ENCODE measurements at places on chromosomes 1 and 21. TPM values are rescaled to one million over a fixed set of nuclear protein-coding genes. Genes with fewer than 3 reads are reported as not detected.
A peak's percentile ranks its signal among the peaks of the same experiment; 100 is the strongest.

DNA sequence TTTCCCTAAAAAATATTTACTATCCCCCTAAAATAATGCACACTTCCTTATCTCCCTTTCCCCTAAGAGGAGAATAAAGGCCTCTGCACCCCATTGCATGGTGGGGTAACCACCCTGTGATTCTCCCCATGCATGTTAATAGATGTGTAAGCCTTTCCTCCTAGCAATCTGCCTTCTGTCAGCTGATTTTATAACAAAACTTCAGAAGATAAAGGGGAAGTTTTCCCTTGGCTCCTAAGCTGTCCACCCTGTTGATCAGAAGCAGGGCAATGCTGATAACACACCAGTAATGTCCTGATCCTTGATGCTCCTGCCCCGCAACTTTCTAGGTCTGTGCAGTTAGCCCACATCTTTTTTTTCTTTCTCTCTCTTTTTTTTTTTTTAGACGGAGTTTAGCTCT lies 11.4 kb upstream of the RNF187 start:
- DNase-seq = no peak

- DNase-seq = no peak
Observed at GRCh38 chr21:16993416-16994038, 519.3 kb upstream of the CXADR start.

GRCh38 chr1:42340093-42340492 lies 5.1 kb upstream of the FOXJ3 start:
- DNase-seq = no peak

The OR2L3 gene
- not detected for total RNA-seq

DNA sequence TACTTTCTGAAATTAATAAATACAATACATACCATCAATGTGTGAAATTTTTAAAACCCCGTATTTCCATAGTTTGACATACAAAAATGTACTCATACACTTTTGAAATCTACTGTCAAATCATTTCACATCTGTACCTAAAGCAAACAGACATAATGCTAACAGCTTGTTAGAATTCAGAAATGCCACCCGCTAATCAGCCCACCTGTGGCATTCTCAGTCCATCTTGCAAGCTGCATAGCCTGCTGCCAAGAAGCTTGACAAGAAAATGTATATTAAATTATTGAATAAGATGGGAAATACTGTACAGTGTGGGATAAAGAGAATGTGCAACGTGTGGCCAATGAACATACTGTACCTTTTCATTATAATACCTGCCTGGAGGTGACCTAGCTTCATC lies 55.1 kb downstream of the ZBTB18 start:
- no peak for DNase-seq

- no peak for DNase-seq
Observed at GRCh38 chr1:48540587-48540986, 68.6 kb upstream of the SPATA6 start.

- DNase-seq = peak; percentile 95
Observed at GRCh38 chr1:155323729-155324036, 3.0 kb downstream of the RUSC1 start.

- no peak for DNase-seq
Observed at GRCh38 chr1:231929311-231929710, 302.7 kb downstream of the DISC1 start.

GRCh38 chr1:226676381-226676780 lies 62.7 kb downstream of the ITPKB start:
- no peak for DNase-seq

The LDLRAD1 gene
- total RNA-seq = not detected

GRCh38 chr1:23801338-23801748 lies 789 bp upstream of the GALE start:
- no peak for DNase-seq

Data from Peyer's patch (tissue), 4 donors.